ENCODE measurements at places on chromosomes 5 and 9.

- no peak for DNase-seq
Measured at GRCh38 chr5:124582561-124582840, 163.9 kb downstream of the ZNF608 start.

DNA sequence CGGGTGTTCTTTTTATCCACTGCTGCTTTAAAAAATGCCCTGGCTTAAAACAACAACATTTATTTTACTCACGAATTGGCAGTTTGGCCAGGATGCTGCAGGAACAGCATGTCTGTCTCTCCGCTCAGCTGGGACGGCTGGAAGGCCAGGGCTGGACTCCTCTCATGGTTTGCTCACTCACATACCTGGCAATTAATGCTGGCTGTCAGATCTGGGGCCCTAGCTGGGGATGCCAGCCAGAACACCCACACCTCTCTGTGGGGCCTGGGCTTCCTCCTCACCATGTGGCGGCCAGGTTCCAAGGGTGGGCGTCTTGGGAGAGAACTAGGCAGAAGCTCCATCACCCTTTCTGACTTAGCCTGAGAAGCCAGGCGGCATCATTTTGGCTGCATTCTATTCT lies 189.1 kb upstream of the IL12B start:
- no peak for DNase-seq

DNA sequence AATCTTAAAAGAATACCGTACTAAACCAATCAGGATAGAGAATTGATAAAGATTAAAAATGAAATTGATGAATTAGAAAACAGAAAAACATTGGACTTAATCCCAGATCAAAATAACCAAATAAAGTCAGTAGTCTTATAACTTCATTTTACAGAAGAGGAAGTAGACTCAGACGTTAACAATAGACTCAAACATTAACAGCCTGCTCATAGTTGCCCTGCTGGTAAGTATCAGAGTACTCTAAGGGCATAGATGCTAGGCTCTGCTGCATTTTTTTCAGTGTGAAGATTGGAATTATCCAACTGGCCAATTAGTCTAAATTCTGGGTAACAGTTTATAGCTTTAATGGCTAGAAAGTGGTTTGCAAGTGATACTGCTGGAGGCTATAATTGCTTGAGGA lies 42.9 kb downstream of the ADGRV1 start:
- DNase-seq: no peak

DNA sequence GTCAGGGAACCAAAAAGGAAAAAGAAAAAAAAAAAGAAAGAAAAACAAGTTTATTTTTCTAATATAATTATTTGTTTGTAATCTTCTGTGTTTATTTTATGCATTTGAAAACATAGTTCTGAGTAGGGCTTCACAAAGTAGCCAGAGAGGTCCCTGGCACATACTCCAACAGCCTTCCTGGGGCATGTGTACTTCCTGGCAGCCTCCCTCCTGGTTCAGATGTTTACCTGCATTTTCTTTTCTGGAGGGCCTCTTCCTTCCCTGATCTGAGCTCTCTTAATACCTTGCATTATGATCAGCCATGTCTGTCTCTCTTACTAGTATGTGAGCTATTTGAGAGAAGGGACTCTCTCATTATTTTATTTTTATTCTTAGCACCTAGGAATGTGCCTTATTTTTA lies 361.8 kb downstream of the KDM4C start:
- no peak for DNase-seq

DNA sequence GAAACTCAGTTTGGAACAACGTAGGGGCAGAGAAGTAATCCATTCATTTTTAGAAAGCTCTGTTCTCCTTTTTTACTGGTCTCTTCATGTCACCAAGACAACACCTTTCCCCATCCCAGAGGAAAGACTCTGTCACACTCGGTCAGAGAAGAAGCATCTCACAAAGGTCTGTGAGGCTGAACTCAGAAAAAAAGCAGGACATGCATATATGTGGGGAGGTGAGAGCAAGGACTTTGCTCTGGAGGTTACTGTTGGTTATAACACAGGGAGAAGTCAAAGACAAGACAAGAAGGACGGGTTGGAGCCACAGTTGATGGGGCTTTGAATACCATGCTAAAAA lies 19.2 kb upstream of the MTMR12 start:
- no peak for DNase-seq

DNA sequence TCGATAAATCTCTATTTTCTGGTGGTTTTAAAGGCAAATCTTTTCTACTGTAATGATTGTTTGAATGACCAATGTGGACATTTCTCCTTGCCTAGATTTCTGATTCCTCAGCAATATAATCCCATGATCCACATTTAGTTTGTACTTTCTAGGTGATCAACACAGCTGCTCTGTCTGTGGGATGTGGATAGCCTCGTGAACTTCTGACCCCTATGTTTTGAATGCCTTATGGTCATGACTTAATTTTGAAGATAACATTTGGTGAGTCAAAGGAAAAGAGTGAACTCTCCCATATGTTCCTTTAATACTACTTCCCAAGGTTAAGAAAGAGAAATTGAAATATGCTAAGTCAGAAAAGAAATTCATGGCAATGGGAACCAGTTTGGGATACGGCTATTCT lies 147.5 kb downstream of the CAVIN4 start:
- no peak for DNase-seq

- no peak for DNase-seq
Measured at GRCh38 chr5:73748510-73749400, 122.8 kb downstream of the ARHGEF28 start.

GRCh38 chr5:174751154-174752000 lies 27.0 kb downstream of the MSX2 start:
- DNase-seq: no peak

- DNase-seq: no peak
Measured at GRCh38 chr5:180797256-180798192, 5.1 kb downstream of the MGAT1 start.

DNA sequence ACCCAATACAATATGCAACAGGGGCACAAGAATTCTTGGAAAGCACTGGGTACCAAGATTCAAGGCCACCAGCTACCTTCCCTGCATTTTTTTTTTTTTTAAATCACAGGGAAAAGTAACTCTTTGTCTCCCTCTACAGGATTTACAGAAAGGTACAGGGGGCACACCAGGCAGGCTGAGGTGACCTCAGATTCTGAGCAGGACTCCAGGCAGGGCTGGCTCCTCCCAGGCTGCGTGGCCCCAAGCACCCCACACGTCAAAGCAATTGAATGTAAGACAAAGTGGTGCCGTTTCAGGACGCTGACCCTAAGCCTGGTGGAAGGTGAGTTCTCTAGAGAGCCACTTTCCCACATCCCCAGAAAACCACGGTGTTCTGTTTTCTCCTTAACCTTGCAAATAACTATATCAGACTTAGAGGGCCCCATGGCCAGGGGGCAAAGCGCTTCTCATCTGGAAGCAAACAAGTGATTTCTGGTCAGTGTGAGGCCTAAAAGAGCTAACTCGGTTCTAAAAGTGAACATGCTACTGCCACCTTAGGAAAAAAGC lies 222.6 kb downstream of the ROR2 start:
- no peak for DNase-seq

GRCh38 chr5:78527054-78527859 lies 121.3 kb downstream of the LHFPL2 start:
- DNase-seq: no peak

GRCh38 chr9:5764130-5764868 lies 68.6 kb downstream of the ERMP1 start:
- DNase-seq: no peak

DNA sequence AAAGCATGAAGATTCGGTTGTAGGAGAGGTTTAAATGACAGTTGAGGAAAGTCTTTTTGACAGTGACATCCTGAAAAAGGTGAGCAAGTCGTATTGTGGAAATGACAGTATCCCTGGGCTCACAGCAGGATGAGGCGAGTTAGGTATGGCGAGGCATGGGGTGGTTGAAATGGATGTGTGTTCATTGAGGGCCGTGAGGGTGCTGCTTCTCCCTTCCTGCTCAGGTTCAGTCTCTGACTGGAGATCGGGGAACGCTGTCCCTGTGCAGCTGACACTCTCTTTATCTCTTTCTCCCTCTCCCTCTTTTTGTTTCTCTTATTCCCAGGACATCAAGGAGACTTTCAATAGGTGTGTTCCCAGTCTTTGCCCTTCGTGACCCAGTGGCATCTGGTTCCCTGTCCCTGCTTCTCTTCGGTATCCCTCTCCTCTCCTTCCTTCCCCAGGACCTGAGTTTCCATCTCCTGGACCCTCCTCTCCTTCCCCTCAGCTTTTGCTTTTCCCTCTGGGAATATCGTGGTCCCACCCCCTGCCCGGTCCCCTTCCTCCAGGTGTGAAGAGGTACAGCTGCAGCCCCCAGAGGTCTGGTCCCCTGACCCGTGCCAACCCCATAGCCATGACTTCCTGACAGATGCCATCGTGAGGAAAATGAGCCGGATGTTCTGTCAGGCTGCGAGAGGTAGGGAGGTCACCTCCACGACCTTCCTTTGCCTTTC lies 10.2 kb downstream of the TRIM41 start:
- no peak for DNase-seq

DNA sequence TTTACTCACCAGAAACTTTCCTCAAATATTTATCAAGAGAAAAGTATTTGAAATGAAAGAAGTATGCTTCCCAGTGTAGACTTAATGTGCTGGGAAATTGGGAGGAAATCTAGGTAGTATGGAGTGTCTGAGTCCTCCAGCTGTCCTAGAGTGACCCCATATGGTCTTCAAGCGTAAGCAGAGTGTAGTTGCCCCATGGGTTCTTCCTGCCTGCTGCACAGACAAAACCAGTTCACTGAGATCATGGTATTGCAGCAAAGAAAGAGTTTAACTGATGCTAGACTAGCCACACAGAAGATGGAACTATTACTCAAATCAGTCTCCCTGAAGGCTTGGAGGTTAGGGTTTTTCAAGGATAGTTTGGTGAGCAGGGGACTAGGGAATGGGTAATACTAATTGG lies 114.9 kb upstream of the PRLR start:
- no peak for DNase-seq

DNA sequence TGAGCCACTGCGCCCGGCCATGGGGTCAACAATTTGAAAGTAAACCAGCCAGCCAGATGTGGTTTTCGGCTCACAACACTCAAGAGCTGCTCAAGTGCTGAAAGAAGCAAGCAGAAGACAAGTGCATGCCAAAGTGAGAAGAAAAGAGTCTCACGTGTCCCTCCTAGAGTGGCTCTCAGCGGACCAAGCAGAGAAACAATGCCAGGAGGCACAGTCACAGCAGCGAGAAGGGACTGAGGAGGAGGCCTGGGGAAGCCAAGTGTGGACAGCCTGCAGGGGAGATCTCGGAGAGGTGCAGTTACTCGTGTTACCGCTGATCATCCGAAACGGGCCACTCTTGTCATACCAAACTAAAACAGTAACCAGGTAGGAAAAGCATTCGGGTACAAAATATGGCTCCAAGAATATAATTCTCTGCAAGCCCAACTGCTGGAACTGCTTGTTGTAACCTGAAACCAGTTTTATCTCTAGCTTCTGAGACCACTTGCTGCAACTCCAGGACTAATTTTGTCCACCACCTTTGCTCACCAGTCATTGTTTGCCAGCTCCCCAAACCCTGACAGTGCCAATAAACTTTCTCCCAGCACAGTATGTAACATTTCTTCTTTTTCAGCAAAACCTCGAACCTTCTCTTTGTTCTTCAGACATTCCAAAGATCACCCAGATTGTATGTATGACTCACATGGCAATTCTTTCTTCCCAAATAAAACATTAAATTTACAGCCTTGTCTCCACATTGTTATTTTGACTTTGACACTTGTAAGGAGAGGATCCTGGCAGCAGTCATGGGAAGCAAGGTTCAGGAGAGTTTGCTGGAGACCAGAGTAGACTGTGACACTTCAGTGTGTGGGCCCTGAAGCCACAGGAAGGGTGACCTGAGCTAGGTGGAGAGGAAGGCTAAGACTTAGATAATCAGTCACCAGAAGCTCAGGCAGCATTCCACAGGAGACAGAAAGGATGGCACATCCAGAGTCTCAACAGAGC lies 6.3 kb downstream of the SLC35D2 start:
- no peak for DNase-seq

GRCh38 chr5:74552101-74552500 lies 88.4 kb downstream of the ENC1 start:
- no peak for DNase-seq

- no peak for DNase-seq
Measured at GRCh38 chr5:169006842-169007790, 293.8 kb downstream of the SLIT3 start.

- DNase-seq: no peak
Measured at GRCh38 chr5:105263515-105263914, 1700.9 kb upstream of the NUDT12 start.

GRCh38 chr9:33129886-33130881 lies 37.0 kb downstream of the B4GALT1 start:
- DNase-seq: no peak

DNA sequence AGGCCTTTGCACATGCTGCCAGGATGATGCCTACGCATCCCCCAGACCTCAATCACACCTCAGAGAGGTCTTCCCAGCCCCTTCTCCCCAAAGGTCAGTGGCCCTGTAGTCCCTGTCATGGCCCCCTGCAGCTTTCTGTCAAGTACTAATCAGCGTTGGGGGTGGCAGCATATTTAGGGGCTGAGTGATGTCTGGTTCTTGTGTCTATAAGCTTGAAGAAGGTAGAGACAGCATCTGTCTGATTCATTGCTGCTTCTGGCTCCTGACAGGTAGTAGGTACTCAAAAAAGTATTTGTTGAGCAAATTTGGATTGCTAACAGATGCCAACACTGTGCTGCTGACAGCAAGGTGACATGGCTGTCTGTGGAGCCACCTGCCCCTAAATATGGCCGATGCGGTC lies 51.6 kb upstream of the RPL26L1 start:
- no peak for DNase-seq

- no peak for DNase-seq
Measured at GRCh38 chr9:128550770-128551656, 1.4 kb upstream of the SPTAN1 start.

GRCh38 chr5:92998456-92998855 lies 582.6 kb downstream of the NR2F1-AS1 start:
- no peak for DNase-seq

- no peak for DNase-seq
Measured at GRCh38 chr5:78522476-78523260, 125.9 kb downstream of the LHFPL2 start.

- no peak for DNase-seq
Measured at GRCh38 chr9:133703591-133704399, 34.4 kb downstream of the SARDH start.

DNA sequence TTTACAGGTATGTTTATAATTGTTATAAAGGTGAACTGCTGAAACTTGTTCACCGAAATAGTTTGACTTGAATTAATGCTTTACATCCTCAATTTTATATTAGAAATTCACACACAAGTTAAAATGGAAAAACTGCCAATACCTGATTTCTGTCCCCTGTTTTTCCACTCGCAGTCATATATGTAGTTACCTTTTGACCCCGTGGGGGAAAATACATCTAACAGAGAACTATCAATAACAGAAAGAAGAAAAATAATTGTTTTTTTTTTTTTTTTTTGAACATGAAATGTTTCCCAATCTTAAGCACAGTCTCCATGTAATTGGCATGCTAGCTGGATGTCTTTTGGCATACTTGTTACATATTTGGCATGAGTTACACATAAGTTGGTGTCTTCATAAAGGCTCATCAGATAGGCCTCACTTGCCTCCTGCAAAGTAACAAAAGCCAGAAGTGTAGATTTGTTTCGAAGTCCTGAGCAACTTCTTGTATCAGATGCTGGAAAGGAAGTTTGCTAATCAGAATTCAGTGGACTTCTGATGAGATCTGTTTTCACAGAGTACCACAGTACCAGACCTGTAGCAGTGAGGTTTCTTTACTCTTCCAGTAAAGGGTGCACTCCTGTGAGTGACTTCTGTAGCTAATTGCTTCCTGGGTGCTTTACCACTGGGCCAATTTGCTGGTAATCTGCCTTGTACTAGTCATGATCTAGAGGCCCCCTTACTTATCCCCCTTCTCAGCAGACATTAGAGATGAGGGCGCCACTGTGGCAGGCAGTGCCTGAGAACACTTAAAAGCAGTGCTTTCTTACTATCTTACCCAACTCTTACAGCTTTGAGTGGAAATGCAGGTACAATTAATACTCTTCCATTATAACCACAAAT lies 36.2 kb upstream of the CXXC5 start:
- no peak for DNase-seq

All from stimulated activated CD4-positive, alpha-beta T cell treated with anti-CD3 and anti-CD28 coated beads, Interleukin-1b, Interleukin-23, amount 100 ng/mL, for 1 hour (primary cell).